Stimulated activated CD4-positive, alpha-beta T cell treated with anti-CD3 and anti-CD28 coated beads, Interleukin-1b, Interleukin-23, amount 100 ng/mL, for 24 hours (primary cell): ENCODE measurements at places on chromosomes 12 and 14.

GRCh38 chr12:47736877-47737676, 11.8 kb upstream of the ENDOU start:
- DNase-seq = no peak

DNA sequence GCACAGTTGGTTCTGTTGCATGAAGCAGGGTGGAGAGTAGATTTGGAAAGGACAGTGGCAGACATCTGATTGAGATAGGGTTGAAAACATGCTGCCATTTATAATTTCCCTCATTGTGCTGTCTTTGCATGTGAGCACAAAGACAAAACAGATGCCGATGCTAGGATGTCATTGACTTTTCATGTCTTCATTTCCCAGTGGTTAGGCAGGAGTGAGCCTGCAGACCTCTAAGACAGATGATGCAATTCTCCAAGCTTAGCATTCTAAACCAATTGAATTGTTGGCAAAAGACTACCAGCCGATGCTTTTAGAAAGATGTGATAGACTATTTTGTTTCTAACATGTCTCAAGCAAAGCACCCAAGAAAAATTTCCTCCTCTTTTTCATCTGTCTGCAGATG, 37.1 kb upstream of the PELI2 start:
- DNase-seq = no peak

DNA sequence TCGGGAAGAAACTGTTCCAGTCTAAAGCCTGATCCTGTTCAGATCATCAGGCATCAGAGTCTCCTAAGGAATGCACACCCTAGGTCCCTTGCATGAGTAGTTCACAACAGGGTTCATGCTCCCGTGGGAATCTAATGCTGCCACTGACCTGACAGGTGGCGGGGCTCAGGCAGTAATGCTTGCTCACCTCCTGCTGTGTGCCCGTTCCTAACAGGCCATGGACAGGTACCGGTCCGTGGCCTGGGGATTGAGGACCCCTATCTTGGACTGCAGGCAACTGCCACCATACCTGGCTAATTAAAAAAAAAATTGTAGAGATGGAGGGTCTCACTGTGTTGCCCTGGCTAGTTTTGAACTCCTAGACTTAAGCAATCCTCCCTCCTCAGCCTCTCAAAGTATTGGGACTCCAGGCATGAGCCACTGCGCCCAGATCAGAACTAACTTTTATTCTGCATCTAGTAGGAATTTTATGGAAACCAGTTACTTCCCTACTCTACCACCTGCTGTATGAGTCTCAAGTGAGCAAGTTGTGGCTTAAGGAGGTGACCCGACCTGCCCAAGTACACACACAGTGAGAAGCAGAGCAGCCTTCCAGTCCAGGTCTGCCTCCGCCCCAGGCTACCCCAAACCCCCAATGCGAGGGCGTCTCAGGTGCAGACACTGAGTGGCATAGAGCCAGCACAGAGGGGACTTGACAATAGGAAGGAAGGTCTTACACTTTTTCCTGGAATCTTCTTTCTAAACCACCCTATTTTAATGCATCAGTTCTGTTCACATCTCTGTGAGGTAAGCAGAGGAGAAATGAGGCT, 2.5 kb upstream of the PAPLN start:
- no peak for DNase-seq

- DNase-seq = no peak
Observed at GRCh38 chr12:15846887-15847286, 35.3 kb upstream of the STRAP start.

DNA sequence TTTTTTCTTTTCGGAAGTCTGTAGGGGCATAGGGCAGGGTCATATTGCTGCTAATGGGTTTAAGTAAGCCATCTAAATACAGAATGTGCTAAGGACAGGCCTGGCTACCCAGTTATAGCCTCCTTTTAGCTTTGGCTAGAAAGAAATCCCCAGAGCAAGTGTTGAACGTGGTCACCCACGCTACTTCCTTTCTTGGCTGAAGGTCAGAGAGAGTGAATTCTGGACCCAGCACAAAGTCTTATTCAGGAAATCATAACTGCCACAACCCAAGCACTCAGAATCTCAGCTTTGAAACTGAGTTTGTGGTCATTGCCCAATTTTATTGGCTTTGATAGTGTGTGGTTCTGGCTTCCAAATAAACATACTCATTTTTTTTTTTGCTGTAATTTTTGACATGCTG, 542.1 kb upstream of the ATP2B1 start:
- DNase-seq = no peak

GRCh38 chr14:56102941-56103340, 15.3 kb upstream of the PELI2 start:
- no peak for DNase-seq

- no peak for DNase-seq
Observed at GRCh38 chr14:50865391-50866076, 6.3 kb upstream of the ABHD12B start.

- no peak for DNase-seq
Observed at GRCh38 chr14:24057867-24058259, 6.1 kb downstream of the CARMIL3 start.

- DNase-seq = no peak
Observed at GRCh38 chr12:99915251-99916082, 69.3 kb downstream of the ANKS1B start.

- DNase-seq = no peak
Observed at GRCh38 chr14:36056845-36057244, 119.7 kb downstream of the PTCSC3 start.

- no peak for DNase-seq
Observed at GRCh38 chr14:94115058-94115591, 4.6 kb downstream of the IFI27 start.

DNA sequence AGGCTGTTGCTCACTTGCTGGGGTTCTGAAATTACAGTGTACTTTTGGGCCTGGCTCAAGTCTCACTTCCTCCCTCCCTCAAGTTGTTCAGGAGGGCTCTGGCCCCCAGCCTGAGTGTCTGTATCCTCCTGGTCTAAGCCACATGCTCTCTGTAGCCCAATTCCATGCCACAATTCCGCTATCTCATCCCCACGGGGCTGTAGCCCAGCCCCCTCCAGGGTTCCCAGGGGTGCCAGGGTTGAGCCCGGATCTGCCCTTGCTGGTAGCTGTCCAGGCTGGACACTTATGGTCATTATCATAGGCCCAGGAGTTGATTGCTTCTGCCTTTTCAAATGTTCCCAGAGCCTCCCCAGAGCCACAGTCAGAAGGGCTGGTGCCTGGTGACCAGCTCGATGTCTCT, 65.3 kb downstream of the PRIMA1 start:
- DNase-seq = no peak
